Calu3 (cell line): ENCODE measurements at places on chromosomes 12 and 14.

GRCh38 chr14:68397371-68397811 is 395.5 kb downstream of the ZFP36L1 start:
- DNase-seq, result no peak

DNA sequence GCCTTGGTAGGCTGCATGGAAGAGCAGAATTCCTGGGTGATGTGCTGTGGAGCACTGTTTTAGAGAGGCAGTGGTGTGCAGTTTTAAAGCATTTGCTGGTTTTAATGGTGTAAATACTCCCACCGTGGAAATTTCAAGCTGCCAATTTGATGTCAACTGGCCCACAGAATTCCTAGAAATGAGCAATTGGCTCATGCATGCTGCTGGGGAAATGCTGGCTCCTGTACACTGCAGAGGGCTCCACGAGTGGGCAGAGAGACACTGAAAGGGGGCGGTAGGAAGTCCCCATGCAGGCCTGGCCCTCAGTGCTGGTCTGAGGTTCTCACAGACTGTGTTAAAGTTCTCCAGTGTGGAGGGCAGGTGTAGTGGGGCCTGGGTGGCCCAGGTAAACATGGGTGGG is 99.4 kb upstream of the NTF3 start:
- DNase-seq, result no peak

GRCh38 chr12:89238593-89238992 is 113.7 kb downstream of the DUSP6 start:
- no peak for DNase-seq

DNA sequence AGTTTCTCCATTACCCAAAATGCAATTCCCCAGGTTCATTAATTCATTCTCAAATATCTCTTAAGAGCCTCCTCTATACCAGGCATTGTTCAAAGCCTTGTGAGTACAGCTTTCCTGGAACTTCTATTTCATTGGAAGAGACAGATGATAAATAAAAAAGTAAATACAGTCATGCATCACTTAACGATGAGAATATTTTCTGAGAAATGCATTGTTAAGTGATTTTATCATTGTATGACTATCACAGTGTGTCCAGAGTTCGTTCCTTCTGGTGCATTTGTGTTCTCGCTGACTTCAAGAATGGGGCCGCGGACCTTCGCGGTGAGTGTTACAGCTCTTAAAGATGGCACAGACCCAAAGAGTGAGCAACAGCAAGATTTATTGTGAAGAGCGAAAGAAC is 66.0 kb downstream of the ANO4 start:
- DNase-seq, result no peak

- DNase-seq, result peak; percentile 51
These were observed 23.1 kb upstream of the HELB start for GRCh38 chr12:66279123-66279712.
